ENCODE measurements at places on chromosomes 4 and X.

DNA sequence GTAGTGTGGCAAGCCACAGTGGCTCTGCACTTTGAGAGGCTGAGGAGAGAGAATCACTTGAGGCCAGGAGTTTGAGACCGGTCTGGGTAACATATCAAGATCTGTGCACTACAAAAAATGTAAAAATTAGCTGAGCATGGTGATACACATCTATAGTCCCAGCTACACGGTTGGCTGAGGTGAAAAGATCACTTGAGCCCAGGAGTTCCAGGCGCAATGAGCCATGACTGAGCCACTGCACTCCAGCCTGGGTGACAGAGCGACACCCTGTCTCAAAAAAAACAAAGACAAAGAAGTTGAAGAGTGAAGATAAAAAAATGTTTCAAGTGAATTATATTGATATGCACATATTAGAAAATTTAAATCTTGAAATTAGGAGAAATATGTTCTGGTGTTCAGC, 46.3 kb downstream of the SULT1B1 start:
- no peaks in the 10 kb centered on the region for H3K27me3 ChIP-seq
- H3K4me3 ChIP-seq: no peak overlapping the region
- H3K4me1 ChIP-seq: peaks cover 26% of the 10 kb centered on the region
- no peak for DNase-seq
- no peaks in the 10 kb centered on the region for H3K36me3 ChIP-seq

GRCh38 chr4:161717084-161717483, 446.7 kb downstream of the FSTL5 start:
- no peaks in the 10 kb centered on the region for H3K27me3 ChIP-seq
- no peak overlapping the region for H3K4me3 ChIP-seq
- no peaks in the 10 kb centered on the region for H3K36me3 ChIP-seq
- H3K4me1 ChIP-seq: peaks cover 15% of the 10 kb centered on the region

DNA sequence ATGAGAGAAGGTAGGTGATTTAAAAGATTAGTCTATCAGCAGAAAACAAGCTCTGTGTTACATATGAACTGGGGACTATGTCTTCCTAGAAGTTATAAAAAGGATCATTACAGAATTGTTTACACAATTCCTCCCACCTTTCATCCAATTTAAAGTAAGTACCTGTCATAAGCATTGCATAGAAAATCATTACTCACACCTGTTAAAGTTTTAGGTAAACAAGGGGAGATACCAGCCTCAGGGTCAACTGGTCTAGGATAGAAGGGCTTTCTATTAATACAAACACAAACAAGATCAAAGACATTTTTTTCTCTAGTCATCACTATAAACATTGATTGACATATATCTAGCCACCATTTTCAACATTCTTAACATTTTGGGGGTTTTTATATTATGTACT, 333.9 kb downstream of the ARHGAP24 start:
- H3K4me1 ChIP-seq: no peaks in the 10 kb centered on the region
- no peaks in the 10 kb centered on the region for H3K36me3 ChIP-seq
- no peak overlapping the region for H3K4me3 ChIP-seq
- no peaks in the 10 kb centered on the region for H3K27me3 ChIP-seq
- no peak overlapping the region for H3K27ac ChIP-seq

DNA sequence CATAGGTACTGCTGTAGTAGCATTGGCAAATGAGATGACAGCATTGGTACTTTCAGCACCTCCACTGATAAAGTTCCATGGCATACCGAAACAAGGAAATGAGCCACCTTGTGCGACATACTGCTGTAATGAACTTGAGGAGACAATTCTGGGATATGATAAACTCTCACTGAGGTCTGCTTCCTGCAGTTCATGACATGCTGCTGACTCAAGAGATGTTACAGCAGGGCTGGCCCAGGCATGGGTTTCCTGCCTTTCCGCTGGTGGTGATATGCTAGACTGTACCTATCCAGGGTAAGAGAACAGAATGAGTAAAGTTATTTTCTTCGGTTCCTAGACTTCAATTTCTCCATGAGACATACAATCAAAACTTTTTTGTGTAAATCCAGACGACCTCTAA, 17.1 kb downstream of the BEND2 start:
- H3K36me3 ChIP-seq: no peaks in the 10 kb centered on the region
- no peaks in the 10 kb centered on the region for H3K4me1 ChIP-seq
- H3K27me3 ChIP-seq: no peaks in the 10 kb centered on the region
- no peak for DNase-seq

DNA sequence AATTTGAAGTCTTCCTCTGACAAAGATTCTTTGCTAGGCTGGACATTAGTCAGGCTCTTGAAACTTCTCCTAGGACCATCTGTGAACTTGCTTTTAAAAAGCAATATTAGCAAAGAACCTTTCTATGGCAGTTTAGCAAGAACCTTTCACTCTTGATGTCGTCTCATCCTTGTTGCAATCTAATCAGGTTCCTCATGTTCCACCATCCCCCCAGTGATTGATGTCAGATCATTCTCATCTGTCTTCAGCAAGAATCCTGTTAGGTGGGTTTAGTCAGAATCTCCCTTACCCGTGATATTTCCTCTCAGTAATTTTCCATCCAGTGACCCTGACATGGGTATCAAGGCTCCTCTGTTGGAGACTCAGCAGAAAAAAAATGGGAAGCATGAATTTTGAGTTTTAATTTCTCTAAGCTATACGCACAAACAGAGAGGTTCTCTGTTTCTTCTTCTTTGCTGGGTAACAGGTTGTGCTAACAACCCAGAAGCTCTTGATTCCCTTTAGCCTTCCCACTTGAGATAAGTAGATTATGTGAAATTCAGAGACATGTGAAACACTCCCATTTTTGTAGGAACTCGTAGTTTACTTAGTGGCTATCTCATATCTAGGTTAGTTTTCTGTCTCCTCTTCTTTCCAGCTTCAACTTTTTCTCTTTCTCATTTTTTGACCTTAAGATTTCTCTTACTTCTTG, 507.4 kb downstream of the C4orf33 start:
- no peaks in the 10 kb centered on the region for H3K36me3 ChIP-seq
- H3K27ac ChIP-seq: no peak overlapping the region
- no peak for DNase-seq
- H3K4me1 ChIP-seq: no peaks in the 10 kb centered on the region
- no peaks in the 10 kb centered on the region for H3K27me3 ChIP-seq
- H3K4me3 ChIP-seq: no peak overlapping the region

All from RWPE2 (cell line).